Eye (tissue), 1 donor: ENCODE measurements at places on chromosomes 2 and 18.
A peak's percentile ranks its signal among the peaks of the same experiment; 100 is the strongest.

DNA sequence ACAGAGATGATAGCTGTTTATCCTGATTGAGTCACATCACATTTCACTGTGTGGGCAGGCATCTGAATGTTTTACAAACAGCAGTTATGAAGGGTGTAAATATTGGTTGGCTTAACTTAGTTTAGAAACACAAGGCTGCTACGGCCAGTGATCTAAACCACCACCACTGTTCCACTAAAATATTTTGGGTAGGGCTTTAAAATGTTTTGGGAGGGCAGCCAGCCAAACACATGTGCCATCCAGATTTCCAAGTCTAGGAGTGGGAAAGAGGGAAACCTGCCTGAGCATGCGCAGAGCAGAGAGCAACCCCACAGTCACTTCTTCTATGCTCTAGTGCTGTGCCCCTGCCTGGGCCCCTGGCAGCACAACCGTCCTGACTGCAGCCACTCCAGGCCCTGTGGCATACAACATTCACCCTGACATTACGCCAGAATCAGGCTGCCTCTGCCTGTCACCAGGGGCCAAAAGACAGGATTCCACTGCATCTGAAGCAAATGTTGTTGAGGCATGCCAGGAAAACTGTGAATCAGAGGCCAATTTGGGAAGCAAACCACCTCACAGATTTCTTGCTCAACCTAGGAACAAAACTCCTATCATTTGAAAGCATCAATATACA is 74.8 kb upstream of the COL5A2 start:
- DNase-seq = peak; percentile 72

GRCh38 chr2:202142540-202142939 is 69.5 kb downstream of the KIAA2012 start:
- DNase-seq = no peak

GRCh38 chr2:233059797-233060500 is at the start of gene INPP5D:
TSS of gene INPP5D (plus strand) at chr2:233060342. CDS start at chr2:233060479, 137 bp downstream.
- no peak for DNase-seq

- DNase-seq = peak; percentile 14
These were observed 62.3 kb upstream of the NCK2 start for GRCh38 chr2:105682401-105682800.

- DNase-seq = no peak
These were observed 20.3 kb downstream of the SLC8A1 start for GRCh38 chr2:40431600-40431955.
